Activated T-cell treated with anti-CD3 and anti-CD28 coated beads, Interleukin-2, amount 50 U/mL, for 72 hours (primary cell): ENCODE measurements at places on chromosomes 7 and 10. TPM values are rescaled to one million over a fixed set of nuclear protein-coding genes. Genes with fewer than 3 reads are reported as not detected.

The KCNH2 gene
- total RNA-seq, result 0.72 TPM

The DGKB gene
- total RNA-seq, result not detected

The COL28A1 gene
- 0.16 TPM for total RNA-seq

The GJD4 gene
- total RNA-seq, result not detected

The PCLO gene
- 0.02 TPM for total RNA-seq

The HSPA12A gene
- 0.72 TPM for total RNA-seq

The LHFPL3 gene
- not detected for total RNA-seq

The MKI67 gene
- total RNA-seq, result 249 TPM

The CPA4 gene
- total RNA-seq, result 0.32 TPM

The C10orf143 gene
- total RNA-seq, result 12.0 TPM

GRCh38 chr7:41183741-41184140 is 519.1 kb downstream of the INHBA start:
- no peak for DNase-seq

GRCh38 chr7:72317341-72317740 is 94.8 kb downstream of the CALN1 start:
- no peak for DNase-seq

DNA sequence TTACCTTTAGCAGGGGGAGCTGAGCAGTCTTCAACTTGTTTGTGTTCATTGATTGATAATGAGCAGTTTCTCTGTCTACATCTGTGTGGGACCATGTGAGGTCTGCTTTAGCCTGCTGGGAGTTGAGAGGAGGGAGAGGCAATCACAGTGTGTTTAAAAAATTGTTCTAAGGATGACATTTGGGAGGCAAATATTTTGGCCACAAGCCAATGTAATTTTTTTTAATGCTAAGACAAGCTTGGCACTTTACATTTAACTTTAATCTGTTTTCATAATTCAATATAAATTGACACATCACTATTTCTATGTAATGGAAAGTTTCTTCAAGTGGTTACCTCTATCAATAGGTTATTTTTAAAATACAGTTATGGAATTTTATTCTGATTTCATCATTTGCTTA is 55.9 kb upstream of the SEMA3A start:
- no peak for DNase-seq

- no peak for DNase-seq
Measured at GRCh38 chr10:115762029-115762428, 511.0 kb downstream of the GFRA1 start.

DNA sequence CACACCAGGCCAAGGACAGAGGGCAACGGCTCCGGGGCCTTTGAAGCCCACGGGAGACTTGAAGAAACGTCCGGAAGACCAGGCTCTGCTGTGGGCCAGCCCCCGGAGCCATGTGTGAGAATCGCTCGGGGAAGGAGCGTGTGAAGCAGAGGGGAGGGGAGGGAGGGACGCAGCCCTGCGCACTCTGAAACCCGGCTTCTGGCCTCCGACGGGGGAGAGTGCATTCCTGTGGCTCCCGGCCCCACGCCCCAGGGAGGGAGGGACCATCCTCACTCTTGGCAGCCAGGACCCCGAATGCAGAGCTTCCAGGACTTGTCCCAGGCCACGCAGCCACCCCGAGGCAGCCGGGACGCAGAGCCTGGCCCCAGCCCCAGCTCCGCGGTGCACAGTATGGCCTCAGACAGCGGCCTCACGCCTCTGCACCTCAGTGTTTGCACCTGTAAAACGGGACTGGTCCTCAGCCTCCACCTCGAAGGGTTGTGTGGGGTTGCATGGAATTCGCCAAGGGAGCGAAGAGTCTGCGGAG is 67.4 kb downstream of the PDGFA start:
- no peak for DNase-seq

GRCh38 chr7:139660317-139661042 is 117.3 kb downstream of the HIPK2 start:
- DNase-seq, result no peak

GRCh38 chr7:107581387-107582013 is 1.5 kb downstream of the BCAP29 start:
- DNase-seq, result no peak
